Femur (tissue), 1 donor: ENCODE measurements at places on chromosomes 4 and X.

DNA sequence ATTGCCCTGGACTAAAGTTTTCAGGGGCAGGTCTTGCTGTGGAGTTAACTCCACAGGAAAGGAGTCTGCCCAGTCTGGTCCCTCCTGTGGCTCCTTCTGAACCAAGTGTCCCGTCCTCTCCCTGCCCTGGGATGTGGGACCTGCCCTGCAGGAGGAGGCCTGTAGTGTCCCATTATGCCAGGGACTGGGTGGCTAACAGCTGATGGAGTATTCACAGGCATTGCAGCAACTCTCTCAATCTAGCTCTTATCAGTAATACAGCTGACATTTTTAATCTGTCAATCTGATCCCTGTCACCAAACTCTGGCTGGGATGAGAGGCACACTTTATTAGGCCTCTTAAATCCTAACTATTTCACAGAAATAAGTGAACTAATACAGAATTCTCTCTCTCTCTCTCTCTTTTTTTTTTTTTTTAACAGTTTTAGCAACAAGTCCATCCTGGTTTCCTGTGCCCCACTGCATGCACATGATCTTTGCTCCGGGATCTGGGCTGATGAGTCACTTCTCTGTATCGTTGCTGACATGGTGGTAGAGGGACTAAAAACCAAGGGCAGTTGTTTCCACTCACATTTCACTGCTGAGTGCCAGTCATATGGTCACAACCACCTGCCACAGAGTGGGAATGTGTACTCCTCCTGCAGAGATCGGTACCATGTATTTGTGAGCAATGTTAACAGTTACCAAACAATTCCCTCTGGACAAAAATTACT, 39.1 kb downstream of the HAND2 start:
- DNase-seq, result no peak

DNA sequence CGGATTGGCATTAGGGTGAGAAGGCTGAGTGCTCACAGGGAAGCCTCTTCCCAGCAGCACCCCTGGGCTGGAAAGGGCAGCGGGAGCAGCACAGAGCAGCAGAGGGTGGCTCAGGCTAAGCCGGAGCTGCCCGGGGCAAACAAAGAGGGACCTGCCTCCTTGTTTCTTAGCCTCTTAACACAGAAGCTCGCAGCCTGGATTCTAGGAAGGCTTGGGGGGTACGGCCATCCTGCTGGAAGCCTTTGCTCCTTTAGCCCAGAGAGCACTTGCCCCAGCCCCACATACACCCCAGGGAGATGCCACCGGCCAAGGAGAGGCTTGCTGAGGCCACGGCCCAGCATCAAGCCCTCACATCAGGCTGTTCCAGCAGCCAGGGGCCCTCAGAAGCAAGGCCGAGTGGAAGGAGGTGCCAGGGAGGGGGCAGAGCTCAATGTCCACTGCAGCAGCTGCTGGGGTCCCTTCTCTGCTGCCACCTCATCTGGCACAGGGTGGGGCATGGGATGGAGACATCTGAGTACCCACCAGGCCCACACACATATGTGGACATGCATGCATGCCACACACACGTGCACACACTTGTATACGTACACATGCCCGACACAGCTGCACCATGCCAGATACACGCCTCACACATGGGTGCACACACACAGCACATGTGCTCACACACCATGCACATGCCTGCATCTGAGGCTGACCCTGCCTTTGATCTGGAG, 20.3 kb upstream of the SPON2 start:
- peak; percentile 29 for DNase-seq

DNA sequence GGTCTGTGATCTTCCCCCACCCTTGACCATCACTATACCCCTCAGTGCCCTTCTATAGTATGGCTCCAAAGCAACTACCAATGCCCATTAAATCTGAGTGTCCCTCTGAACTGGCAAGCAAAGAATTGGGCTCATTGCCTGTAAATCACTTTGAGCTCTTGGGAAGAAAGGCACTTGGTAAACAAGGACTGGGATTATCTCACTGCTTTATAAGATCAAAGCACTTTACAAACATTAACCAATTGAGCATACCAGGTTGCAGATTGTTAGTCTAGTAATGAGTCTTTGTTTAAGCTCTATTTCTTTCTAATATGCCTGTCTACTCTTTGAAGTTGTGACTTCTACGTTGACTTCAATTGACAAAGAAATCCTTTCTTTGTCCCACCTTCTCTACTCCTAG, 34.1 kb downstream of the AREG start:
- no peak for DNase-seq

DNA sequence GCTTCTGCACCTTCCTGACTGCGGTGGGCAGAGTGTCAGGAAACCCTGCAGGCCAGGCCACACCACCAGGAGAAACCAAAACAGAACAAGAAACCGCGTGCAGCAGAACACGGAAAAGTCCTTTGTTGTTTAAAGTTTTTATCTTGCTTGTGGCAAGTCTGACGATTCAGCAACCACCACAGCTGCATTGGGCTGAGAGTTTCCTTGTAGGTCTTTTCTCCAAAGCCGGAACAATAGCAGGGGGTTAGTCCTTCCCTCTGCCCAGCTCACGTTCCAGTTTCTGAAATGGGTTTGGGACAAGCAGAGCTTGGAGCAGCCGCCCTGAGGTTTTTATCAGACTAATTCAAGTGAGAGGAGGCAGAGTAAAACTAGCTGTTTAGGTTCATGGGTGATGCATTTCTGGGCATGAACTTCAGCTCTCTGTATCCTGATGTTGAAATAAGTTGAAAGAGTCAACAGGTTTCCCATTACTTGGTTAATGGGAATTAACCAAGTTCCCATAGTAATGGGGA, 216.9 kb downstream of the PTTG2 start:
- DNase-seq, result no peak

GRCh38 chr4:54274795-54275665, 45.9 kb downstream of the PDGFRA start:
- no peak for DNase-seq

DNA sequence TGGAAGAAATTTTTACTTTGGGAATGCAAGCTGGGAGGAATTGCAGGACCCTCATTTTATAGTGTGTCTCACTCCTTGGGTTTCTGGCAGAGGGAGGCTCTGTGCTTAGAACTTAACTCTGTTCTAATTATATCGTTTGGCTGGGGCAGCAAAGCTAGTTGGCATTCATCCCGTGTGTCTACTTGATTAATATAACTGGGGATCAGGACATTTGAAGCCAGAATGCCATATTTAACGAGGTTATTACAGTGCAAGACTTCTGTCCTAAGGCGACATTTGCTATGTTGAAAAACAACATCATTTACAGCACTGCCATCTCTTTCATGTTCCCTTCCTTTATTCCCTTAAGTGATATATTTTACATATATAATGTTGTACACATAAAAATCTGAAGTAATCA, 179.1 kb upstream of the TBC1D9 start:
- peak; percentile 45 for DNase-seq
